NCI-H460 (cell line): ENCODE measurements at places on chromosomes 16 and 17.

DNA sequence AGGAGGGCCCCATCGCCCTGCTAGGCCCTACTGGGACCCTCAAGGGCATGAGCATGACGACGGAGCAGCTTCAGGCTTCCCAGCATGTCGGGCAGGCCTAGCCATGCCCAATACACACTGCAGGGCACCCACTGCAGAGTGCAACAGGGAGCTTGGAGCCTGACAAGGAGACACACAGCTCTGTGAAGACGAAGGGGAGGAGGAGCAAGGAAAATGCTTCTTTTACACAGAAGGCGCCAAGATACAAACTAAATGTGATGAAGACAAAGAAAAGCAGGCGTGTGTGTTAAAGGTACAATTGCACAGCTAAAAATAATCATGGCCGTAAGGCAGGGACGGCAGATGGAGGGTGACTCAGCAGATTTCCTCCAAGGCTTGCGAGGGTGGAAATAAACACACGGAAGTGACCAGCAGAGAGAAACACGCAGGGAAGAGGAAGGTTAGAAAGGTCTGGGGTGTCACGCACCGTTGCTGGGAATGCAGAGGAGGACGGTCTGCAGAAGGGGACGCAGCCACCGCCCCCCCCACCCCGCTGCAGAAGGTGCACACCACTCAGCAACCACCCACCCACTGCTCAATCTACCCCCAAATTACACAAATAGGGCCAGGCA, 108.5 kb downstream of the ZNF778 start:
- peak; percentile 55 for DNase-seq

- no peak for DNase-seq
These were observed 38.9 kb upstream of the CSNK2A2 start for GRCh38 chr16:58236831-58237230.

DNA sequence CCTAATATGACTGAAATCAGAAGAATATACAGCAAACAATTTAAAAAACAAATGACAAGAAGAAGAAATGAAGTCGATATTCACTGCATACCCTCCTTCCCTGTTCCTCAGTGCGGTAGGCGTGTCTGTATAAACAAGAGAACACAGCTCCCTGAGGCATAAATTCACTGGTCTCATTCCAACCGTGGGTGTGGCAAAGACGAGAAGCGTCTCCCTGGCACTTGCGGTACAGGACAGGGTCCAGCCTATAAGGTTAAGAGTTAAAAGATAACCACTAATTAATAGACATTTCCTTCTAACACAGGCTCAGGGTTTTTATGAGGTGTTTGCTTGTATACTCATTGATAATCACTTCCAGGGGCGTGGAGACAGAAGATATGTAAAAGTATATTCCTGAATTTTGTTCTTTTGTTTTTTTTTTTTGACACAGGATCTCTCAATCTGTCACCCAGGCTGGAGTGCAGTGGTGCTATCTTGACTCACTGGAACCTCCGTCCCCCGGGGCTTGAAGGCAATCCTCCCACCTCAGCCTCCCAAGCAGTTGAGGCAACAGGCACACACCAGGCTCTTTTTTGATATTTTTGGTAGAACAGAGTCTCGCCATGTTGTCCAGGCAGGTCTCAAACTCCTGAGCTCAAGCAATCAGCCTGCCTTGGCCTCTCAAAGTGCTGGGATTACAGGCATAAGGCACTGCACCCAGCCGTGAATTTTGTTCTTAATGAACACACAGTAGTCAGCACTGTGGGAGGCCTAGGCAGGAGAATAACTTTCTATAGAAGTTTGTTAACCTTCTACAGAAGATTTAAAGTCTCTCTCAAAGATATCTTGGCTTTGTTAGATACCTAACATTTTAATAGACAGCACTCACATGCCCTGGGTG, 59.1 kb upstream of the CLEC18B start:
- peak; percentile 74 for DNase-seq

- DNase-seq = no peak
These were observed 54.7 kb upstream of the CRHR1 start for GRCh38 chr17:45729294-45729907.
